ENCODE measurements at places on chromosomes 2 and 18. TPM values are rescaled to one million over a fixed set of nuclear protein-coding genes. Genes with fewer than 3 reads are reported as not detected.

The IL1RL1 gene
- total RNA-seq, result under 0.01 TPM

The FHOD3 gene
- total RNA-seq, result 16.0 TPM

The TRIM54 gene
- total RNA-seq, result not detected

The GALNT5 gene
- total RNA-seq, result 73.6 TPM

The IL1RL2 gene
- total RNA-seq, result 0.28 TPM

The COPS8 gene
- total RNA-seq, result 61.4 TPM

The MYCN gene
- not detected for total RNA-seq

The SEPTIN2 gene
- 504 TPM for total RNA-seq

The CXCR1 gene
- total RNA-seq, result not detected

The MRPL44 gene
- total RNA-seq, result 20.1 TPM

The FBXO48 gene
- 0.18 TPM for total RNA-seq

The SGPP2 gene
- not detected for total RNA-seq

The PLEKHH2 gene
- total RNA-seq, result 1.7 TPM

The IL1RN gene
- total RNA-seq, result not detected

The AOX1 gene
- 57.2 TPM for total RNA-seq

The NCL gene
- 289 TPM for total RNA-seq

The SFXN5 gene
- total RNA-seq, result 8.3 TPM

The CROCC2 gene
- not detected for total RNA-seq

The RAB11FIP5 gene
- 21.4 TPM for total RNA-seq

The DYNAP gene
- not detected for total RNA-seq

The NEU2 gene
- total RNA-seq, result not detected

The LOXHD1 gene
- total RNA-seq, result not detected

The CEP192 gene
- total RNA-seq, result 29.0 TPM

The KHK gene
- 0.56 TPM for total RNA-seq

The CRACDL gene
- not detected for total RNA-seq

The TNS1 gene
- 45.2 TPM for total RNA-seq

The PROKR1 gene
- not detected for total RNA-seq

The MAL gene
- not detected for total RNA-seq

The SLC5A7 gene
- total RNA-seq, result not detected

The TMEM169 gene
- total RNA-seq, result 0.83 TPM

The SCN9A gene
- 135 TPM for total RNA-seq

The ADRA2B gene
- not detected for total RNA-seq

The RAD51AP2 gene
- total RNA-seq, result not detected

The TLX2 gene
- total RNA-seq, result not detected

The MAPK4 gene
- total RNA-seq, result not detected

The DYSF gene
- under 0.01 TPM for total RNA-seq

The NAB1 gene
- 33.6 TPM for total RNA-seq

The TMEM198 gene
- total RNA-seq, result 0.18 TPM

The TBR1 gene
- not detected for total RNA-seq

The TAF4B gene
- total RNA-seq, result 0.83 TPM

The RMC1 gene
- 14.2 TPM for total RNA-seq

The LOXL3 gene
- total RNA-seq, result 14.2 TPM

The REG3A gene
- not detected for total RNA-seq

The COLEC12 gene
- 2.3 TPM for total RNA-seq

The PDE11A gene
- total RNA-seq, result 0.56 TPM

The PJVK gene
- total RNA-seq, result 0.72 TPM

The POTEI gene
- not detected for total RNA-seq

The C18orf54 gene
- total RNA-seq, result 3.0 TPM

The RIF1 gene
- 43.9 TPM for total RNA-seq

The NT5DC4 gene
- total RNA-seq, result not detected

The SOCS6 gene
- 53.9 TPM for total RNA-seq

The SOWAHC gene
- total RNA-seq, result 4.8 TPM

The SPEG gene
- 7.8 TPM for total RNA-seq

The INO80C gene
- total RNA-seq, result 4.4 TPM

The GAREM1 gene
- total RNA-seq, result 2.3 TPM

The SPP2 gene
- not detected for total RNA-seq

The MAB21L4 gene
- not detected for total RNA-seq

The ALKAL2 gene
- total RNA-seq, result not detected

The GCG gene
- total RNA-seq, result not detected

The SYT4 gene
- not detected for total RNA-seq
